ENCODE measurements at places on chromosomes 4 and X.

GRCh38 chr4:148934926-148935578, 492.8 kb upstream of the NR3C2 start:
- DNase-seq: no peak

DNA sequence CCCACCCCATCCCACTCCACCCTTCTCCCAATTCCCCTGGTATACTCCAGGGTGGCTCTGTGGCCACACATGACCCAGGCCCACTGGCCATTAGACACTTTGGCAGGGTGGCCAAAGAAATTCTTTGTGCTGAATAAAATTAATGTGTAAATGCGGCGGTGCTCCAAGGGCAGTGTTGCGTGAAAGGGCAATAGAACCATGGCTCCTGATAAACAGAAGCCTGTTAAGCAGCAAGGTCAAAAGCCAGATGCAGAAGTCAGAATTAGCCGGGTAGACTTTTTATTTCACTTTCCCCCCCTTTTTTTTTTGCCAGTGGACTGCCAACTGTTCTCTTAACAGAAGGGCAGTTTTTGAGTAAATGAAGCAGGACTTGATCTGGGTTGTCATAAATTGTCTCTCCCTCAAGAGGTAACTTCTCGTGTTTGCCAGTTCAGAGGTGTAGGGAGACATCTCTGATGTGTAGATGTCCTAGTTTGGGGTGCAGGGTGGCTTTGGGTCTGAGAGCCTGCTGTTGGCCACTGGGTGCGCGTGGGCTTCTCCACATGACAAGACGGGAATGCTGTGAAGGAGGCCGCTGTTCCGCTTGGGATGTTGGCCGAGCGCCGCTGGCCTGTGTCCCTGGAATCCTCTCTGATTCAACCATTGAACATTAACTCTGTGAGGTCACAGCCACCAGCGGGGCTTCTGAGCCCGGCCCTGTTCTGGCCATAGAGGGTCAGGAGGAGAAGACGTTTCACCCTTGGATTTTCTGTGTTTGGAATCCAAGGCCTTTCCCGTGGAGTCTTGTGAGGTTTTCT, 139.5 kb downstream of the TBL1X start:
- peak; percentile 57 for DNase-seq

DNA sequence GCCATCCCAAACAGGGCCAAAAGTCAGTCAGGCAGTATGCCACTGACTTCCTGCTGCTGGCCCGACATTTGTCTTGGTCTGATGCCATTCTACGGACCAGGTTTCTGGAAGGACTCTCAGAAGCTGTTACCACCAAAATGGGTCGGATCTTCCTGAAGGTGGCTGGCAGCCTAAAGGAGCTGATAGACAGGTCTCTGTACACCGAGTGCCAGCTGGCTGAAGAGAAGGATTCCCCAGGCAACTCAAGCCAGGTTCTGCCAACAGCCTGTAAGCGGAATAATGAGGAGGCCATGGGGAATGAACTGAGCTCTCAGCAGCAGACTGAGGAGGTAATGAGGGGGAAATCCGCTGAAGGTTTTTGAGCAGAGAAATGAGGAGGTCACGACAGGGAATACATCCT, 95.7 kb downstream of the RTL9 start:
- no peak for DNase-seq

GRCh38 chr4:7427831-7428260, 6.9 kb downstream of the PSAPL1 start:
- no peak for DNase-seq

Data from myocyte (in vitro differentiated cells).